ENCODE measurements at places on chromosomes 11 and 22.

GRCh38 chr11:14061721-14062120, 99.2 kb downstream of the SPON1 start:
- no peak for DNase-seq

DNA sequence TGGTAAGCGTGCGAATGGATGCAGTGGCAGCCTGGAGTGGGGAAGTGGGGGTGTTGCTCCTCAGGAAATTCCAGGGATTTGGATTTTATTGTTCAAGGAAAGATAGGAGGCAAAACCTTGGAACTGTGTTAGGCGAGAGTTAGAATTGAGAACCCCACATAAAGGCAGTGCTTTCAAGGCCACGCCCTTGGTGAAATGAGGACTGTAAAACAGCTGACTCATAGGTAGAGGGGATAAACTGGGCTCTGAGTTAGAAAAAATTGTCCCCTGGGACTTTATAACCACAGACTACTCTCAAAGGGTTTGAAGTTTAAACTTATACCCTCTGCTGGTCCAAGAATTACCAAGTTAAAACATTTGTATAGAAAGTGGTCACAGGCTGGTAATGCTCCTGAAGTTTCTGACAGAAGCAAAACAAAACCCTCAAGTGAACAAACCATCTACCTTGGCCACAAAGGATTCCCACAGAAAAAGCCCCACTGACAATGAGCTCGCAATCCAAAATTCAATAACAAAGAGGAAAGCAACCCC, 250.3 kb upstream of the TBCEL start:
- DNase-seq, result no peak

GRCh38 chr11:66194391-66194790, 74.0 kb upstream of the RAB1B start:
- no peak for DNase-seq

DNA sequence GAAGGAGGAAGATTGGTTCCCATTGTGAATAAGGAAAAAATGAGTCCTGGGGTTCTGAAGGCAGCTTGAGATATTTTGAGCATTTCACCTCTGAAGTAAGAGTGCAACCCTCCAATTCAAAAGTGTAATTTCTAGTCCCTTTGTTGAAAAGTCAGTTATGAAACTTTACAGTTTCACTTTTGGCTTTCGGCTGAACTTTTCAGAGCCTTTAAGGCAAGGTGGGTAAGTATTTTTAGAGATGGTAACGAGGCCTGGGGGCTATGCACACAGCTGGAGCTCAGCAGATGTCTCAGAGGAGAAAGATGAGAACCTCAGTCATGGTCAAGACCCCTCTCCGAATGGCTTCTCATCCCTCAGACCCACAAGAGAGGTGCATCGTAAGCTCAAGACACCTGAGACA, 267.6 kb downstream of the KIRREL3 start:
- no peak for DNase-seq

DNA sequence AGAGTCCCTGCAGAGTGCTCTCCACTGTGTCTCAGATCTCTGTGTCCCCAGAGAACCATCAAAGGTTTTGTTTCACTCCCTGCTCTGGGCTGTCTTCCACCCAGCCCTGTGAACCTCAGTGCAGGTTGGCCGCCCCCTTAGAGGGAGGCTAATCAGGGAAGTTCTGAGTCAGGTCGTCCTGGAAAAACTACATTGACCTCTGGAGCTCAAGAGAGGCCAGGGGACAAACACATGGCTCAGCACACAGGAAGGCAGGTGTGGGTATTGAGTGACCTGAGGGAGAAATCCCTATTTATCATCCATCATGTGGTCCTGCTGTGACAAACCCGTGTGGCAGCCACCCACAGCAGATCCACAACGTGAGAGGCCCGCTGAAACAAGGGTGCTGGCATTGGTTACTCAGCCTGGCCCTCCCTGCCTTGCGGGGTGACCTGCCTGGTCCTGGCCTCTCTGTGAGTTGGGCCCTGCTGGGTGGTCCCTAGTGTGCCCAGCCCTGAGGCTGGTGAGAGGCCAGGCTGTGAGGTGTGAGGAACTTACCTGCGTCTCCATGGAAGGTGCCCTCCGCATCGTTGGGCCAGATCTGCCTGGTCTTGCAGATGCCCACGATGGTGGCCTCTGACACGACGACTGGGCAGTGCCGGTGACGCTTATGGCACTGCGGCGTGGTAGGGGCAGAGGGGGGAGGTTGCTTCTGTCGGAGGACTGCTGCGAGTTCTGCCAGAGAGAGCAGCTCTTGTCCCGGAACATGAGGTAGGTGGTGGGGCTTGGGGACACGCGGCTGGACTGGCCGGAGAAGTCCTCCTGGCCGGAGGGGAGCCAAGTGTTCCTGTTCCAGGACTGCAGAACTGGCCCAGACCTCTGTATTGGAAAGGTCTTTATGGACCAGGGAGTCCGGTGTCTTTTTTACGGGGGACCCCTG, 669 bp upstream of the BCR start:
- no peak for DNase-seq

GRCh38 chr22:21849489-21849888, 18.0 kb downstream of the MAPK1 start:
- no peak for DNase-seq
